ENCODE measurements at places on chromosomes 7 and 10.

- no peak for DNase-seq
These were observed 94.8 kb downstream of the ACTR3B start for GRCh38 chr7:152854386-152854785.

GRCh38 chr7:14085901-14086300 lies 96.4 kb upstream of the ETV1 start:
- DNase-seq: no peak

DNA sequence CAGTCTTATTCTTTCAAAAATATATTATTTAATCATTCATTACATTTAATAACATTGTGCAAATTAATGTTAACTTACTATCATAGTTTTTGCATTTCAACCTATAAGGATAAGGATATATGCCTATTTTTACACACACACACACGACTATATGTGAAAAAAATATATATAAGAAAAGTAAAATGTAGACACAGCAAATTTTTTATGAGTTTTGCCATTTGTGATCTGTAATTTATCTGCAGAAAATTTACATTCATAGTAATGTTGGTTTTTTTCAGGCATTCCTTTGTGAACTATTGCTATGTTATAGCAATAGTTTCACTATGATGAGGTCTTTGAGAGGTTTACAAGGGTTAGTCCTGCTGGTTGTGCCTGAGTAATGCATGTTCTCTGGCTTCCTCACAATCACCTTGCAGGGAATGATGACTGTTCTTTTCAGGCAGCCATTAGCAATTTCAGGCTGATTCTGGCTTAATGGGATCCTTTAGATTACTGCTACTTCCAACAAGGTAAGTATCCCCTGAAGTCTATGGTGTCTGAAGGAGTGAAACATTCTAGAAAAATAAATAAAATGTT lies 183.7 kb upstream of the CDK1 start:
- DNase-seq: no peak

- DNase-seq: no peak
These were observed 79.3 kb upstream of the PDZD8 start for GRCh38 chr10:117454502-117454901.

GRCh38 chr10:100448951-100449350 lies 13.9 kb upstream of the WNT8B start:
- no peak for DNase-seq

DNA sequence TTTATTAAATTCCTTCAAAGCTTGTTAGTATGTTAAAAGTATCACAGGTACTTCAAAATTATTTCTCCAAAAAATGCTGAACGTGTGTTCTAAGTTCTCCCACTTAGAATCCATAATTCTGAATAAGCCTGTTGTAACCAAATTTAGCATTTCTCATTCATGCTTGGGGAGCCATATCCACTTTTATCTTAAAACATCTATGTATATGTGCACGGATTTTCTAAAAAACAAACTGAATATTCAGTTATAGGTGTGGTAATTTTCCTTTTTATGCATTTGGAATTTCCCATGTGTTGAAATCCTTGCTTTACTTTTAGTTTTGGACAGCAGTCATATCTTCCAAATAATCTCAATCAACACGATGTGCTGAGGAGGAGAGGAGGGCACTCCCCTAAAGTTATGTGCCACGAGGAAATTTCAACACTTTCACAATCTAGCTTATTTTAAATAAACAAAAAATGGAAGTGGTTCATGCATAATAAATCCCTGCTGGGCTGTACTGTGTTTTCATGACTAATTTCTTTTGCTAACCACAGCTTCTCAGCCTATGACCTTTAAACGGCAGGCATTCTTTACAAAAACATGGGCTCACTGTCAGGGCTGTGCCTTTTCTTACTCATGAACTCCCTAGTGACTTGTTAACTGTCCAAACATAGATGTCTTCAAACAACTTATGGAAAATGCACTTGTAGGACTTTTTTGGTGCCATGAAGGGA lies 380.3 kb upstream of the SEMA3C start:
- DNase-seq: no peak

- DNase-seq: no peak
These were observed 124.5 kb upstream of the GDF10 start for GRCh38 chr10:47175181-47176123.

- DNase-seq: no peak
These were observed 19.2 kb downstream of the AKR1C8 start for GRCh38 chr10:5165738-5166137.

GRCh38 chr7:70787771-70788170 lies 344.2 kb upstream of the GALNT17 start:
- DNase-seq: no peak

DNA sequence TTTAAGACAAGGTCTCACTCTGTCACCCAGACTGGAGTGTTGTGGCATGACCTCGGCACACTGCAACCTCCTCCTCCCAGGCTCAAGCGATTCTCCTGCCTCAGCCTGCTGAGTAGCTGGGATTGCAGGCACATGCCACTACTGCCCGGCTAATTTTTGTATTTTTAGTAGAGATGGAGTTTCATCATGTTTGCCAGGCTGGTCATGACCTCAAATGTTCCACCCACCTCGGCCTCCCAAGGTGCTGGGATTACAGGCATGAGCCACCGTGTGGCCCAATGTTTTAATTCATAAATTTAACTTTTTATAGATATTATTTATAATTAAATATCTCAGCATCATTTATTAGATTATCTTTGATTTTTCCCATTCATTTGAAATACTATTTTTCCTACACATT lies 658.0 kb upstream of the NRG3 start:
- no peak for DNase-seq

DNA sequence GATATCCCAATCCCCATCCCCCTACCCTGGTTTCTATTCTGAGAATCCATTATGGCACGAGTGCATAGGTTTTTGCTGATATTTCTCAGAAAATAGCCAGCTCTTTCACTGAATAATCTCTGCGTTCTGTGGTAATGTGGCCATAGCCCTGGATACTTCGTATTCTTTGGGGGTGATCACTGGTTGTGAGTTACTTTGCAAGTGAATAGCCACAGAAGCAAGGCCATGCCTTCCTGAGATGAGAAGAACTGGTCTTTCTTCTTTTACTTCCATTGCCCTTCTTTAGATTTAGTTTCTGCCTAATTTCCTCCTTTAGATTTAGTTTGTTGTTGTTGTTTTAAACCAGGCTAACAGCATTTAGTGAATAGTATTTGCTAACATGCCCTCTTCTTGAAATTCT lies 323.4 kb downstream of the CDC14C start:
- DNase-seq: no peak

All from omental fat pad (tissue), 4 donors.